ENCODE measurements at places on chromosomes 5 and 9.
A peak's percentile ranks its signal among the peaks of the same experiment; 100 is the strongest.

DNA sequence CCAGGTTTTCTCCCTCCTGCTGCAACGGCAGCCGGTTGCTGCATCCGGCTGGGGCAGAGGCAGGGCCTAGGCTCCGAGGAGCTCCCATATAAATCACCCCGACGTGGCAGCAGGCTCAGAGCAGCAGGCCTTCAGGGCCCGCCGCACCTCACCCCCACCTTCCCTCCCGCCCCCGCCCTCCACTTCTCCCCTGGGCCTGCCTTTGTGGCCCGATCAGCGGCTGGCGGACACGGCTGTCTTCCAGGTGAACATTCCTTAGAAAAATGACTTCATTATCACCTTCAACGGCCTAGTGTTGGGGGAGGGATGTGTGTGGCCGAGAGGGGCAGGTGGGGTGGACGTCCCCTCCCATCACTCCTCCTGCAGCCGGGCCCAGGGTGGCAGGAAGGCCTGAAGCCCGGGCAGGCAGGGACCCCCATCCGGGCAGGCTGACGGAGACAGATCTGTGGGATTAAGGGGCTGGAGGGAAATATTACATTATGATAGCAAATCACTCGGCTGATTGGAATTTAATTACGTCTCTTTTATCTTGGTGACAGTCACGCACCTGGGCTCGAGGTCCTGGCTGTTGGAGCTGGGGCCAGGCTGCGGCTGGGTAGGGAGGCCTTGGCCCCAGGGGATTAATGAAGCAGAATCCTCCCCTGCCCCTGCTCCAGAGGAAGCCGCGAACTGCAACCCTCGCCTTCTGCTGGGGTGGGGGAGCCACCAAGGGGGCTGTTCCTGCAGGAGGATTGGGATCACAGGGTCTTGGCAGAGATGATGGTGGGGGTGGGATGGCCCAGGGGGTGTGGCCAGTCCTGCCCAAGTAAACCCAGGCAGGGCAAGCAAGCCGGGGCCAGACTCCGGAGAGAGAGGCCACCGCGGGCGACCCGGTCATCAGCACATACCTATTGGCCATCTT, 38.4 kb upstream of the RXRA start:
- DNase-seq: no peak

DNA sequence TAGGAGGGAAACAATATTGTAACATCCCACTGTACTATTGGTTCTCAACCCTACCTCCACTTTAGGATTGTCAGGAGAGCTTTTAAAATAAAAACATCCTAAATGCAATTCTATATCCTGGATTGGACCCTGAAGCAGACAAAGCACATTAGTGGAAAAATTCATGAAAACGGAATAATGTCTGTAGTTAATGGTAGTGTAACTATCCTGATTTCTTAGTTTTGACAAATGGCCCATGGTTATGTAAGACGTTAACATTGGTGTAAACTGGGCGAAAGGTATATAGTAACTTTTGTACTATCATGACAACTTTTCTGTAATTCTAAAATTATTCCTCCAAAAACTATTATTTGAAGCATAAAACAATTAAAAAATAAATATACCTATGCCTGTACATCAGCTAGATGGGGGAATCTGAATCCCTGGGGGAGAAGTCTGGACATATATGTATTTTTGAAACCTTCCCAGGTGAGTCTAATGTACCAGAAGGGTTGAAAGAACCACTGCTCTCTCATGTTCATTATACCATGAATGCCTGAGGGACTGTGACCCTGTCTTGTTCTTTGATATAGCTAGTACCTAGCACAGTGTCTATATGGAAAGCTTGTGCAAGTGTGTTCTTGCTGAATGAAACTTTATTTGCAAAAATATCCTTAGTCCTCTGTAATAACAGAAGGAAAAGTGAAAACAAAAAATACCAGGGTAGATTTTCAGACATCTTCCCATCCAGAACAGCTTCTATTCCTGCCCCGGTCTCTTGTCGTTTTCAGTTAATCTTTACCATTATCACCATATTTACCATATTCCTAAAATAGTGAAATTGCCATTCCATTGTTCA, 3.4 kb upstream of the TRMO start:
- no peak for DNase-seq

GRCh38 chr9:130334915-130335314, 69.4 kb downstream of the HMCN2 start:
- DNase-seq: no peak

GRCh38 chr9:84187090-84187489, 153.5 kb downstream of the SLC28A3 start:
- no peak for DNase-seq

DNA sequence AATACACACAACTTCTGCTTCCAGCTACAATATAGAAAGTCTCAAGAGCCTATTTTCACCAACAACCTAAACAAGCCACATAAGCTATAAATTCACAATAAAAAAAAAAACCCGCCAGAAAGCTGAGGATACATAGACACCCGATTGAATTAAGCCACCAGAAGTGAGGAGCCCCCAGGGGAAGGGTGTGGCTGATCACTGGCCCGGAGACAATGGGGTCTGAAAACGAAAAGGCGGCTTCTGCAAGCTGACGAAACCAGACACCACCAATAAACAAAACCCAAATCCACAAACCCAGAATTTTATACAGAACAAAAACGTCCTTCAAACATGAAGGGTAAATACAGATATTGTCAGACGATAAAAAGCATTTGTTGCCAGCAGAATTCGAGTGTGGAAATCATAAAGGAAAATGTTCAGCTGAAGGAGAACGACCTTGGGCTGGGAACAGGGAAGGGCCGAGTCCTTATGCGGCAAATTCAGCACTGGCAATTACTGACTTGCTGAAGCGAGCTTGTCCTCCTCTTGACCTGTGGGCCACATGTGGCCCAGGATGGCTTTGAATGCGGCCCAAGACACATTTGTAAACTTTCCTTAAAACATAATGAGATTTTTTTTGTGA, 39.6 kb upstream of the CEP72 start:
- no peak for DNase-seq

DNA sequence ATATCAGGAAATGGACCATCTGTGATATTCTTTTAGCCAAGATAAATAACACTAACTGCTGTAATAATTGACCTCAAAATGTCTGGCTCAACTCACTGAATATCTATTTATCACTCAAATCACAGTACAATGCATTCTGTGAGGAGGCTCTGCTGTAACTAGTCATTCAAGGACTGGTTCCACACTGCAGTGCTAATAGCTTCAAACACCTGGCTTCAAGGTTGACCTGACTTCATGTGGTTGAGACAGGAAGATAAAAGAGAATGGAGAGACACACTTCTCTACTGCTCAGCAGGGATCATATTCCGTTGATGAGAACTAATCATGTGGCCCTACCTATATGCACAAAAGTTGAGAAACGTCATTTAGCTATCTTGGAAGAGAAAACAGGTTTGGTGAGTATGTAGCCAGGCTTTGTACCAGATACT, 3.4 kb upstream of the RHOBTB3 start:
- no peak for DNase-seq

DNA sequence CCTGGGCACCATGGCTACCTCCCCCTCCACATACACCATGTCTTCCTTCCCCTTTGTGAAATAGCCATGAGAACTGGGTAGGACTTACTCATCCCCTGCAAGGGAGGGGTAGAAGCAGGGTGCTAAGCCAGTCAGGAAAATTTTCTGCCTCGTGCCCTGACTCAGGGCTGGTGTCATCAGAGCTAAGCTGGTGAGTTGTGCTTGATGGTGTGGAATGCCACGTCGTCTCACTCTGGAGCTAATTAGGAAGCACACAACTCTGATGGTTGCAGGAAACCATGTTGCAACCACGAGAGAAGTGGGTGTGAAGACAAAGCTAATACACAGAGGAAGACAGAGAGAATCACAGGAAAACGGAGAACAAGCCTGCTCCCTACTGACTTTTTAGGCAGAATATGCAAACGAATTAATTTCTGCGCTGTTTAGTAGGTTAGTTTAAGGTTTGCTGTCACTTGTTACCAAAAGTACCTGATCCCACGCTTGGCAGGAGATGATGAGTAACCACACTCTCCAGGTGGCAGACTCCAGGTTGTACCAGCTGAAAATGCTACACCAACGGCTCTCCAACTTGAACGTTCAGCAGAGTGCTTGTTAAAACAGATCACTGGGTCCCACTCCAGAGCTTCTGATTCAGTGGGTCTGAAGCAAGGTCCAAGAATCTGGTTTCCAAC, 54.5 kb downstream of the STK10 start:
- DNase-seq: peak; percentile 69

DNA sequence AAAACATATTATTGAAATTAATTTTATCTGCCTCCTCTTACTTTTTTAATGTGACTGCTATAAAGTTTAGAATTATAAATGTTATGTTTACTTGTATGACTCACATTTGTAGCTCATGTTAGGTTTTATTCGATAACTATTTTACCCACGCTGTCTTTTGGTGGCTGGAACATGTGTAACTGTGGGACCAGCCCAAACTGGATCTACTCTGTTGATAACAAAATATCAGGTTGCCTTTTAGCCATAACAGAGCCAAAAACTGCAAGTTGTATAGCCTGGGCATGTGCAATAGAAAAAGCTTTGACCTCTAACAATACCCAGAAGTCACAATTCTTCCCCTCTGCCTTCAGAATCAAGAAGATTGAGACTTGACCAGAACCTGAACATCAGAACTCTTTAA, 356.5 kb downstream of the PRELID2 start:
- DNase-seq: no peak
